ENCODE measurements at places on chromosomes 7 and 10.

- no peak for DNase-seq
Measured at GRCh38 chr7:35755711-35756110, 45.1 kb upstream of the SEPTIN7 start.

DNA sequence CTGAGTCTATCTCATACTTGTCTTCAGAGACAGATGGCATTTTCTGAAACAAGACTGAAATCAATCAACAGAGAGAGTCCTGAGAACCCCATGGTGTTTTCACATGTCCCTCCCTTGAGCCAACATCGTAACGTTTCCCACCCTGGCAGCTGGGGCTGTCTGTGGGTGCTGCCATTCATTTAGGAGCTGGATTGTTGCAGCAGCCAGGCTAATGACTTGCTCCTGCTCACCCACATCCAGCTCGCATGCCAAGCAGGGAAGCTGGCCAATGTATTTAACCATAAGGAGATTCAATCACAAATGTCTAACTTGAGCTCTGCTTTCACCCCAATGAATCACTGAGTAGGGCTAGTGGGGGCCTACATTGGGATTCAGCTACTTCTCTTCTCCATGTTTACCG is 146.1 kb downstream of the ADRA2A start:
- no peak for DNase-seq

DNA sequence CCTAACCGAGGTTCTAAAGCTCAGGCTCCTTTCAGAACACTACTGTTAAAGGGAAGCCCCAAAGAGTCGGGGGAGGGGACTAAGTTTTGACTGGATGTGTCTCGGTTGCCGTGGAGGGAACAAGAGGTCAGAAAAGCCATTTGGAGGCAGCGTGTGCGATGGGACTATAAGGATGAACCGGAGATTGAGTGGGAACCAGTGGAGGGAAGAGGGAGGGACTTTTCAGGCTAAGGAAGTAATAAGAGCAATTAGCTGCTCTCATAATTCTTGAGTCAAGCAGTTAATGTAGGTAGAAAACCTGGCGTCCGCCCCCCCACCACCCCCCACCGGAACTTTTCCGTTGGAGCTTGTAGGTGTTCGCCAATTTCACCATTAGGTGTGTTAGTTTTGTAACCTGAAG is 491 bp upstream of the AKAP9 start:
- no peak for DNase-seq

GRCh38 chr10:100043796-100044195 is 34.0 kb upstream of the DNMBP start:
- DNase-seq = no peak

GRCh38 chr10:100183481-100183880 is 2.3 kb downstream of the ERLIN1 start:
- DNase-seq = no peak

DNA sequence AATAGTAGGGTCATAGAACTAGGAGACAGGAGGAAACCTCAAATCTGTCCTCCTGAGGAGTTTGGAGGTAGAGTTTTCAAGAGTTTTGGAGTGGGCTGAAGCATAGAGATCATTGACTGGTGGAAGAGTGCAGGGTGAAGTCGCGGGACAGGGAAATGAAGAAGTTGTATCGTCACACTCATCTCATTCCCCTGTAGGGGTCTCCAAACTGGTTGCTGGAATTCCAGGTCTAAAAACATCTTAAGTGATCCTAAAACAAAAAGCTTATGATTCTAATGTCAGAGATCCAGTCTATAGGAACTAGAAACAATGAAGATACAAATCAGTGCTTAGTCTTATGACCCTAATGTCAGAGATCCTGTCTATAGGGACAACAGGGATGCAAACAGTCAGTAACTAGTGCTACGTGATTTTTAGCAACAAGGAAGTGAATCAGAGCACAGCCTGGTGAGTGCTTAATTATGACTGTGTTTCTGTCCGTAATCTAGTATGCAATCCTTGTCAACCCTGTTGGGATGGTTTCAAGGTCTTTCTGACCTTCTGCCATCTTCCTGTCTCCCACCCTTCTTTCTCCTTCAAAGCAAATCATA is 139.4 kb downstream of the SKIDA1 start:
- DNase-seq = no peak

GRCh38 chr7:75725306-75725705 is 13.4 kb downstream of the HIP1 start:
- DNase-seq = no peak

DNA sequence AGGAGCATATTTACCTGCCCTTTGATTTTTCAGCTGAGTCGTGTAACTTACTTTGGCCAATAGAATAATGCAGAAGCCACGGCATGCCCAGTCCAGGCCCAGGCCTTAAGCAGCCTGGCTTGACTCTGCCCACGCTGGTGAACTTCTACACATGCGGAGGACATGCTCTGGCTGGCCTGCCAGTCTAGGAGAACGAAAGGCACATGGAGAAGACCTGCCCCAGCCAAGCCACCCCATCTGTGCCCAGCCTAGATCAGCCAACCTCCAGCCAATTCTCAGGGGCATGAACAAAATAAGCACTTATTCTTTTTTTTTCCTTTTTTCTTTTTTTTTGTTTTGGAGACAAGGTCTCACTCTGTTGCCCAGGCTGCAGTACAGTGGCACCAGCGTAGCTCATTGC is 112.7 kb upstream of the NANOS1 start:
- DNase-seq = no peak

- DNase-seq = no peak
Measured at GRCh38 chr7:69764147-69764546, 165.9 kb downstream of the AUTS2 start.

DNA sequence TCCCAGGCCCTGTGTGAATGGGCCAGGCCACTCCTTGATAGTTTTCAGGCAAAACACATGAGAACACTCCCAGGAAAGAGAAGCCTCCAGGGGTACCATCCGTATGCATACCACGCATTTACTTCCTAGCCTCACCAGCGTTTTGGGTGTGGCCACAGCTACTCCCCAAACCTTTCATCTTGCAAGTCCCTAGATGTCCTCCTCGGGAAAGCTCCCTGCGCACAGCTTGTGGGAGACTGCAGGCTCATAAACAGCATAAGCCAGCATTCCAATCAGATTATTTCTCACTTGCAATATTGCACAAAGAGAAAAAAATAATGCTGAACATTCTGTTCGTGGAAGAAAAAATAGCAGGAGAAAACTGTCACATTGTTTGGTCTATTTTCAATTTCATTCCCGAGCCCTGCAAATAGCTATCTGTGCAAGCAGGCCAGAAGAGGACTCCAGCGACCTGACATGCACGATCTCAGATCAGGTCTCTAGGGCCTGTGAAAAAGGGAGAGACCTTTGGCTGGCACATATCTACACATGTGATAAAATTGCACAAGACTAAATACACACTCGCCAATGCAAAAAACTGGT is 175.6 kb downstream of the PLXNA4 start:
- DNase-seq = no peak

DNA sequence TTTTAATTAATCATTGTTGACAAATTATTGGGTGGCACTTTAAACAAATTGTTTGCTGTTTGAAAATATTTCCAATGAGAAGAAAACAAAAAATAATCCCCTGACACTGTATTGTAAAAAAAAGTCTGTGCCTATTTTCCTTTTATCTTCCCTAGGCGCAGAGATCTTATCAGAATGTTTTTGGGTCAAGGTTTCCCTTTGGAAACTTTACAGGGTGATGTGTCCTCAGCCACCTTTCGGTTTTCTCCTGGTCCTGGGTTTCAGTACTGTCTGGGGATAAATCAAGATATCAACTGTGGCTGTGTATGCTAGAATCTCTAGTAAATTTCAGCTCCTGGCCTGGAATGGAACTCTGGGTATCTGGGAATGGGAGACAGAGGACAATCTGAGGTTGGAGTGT is 1.4 kb downstream of the ZNF107 start:
- DNase-seq = no peak

DNA sequence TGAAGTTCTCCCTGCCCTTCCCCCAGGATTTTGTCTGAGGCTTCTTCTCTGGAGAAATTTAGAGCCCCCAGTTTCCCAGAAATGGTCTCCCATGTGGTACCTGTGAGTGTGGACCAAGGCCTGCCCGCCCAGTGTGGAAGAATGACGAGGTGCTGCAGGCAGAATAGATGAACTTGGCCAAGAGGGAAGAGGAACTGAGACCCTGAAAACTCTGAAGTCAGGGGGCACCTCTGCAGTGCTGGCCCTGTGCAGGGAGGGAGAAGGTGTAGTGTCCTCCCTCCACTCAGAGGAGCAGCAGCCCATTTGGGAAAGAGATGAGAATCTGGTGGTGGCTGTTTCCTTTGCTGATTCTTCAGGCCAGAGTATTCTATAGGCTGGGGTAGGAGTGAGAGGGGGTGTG is 115.2 kb upstream of the PCGF5 start:
- no peak for DNase-seq

DNA sequence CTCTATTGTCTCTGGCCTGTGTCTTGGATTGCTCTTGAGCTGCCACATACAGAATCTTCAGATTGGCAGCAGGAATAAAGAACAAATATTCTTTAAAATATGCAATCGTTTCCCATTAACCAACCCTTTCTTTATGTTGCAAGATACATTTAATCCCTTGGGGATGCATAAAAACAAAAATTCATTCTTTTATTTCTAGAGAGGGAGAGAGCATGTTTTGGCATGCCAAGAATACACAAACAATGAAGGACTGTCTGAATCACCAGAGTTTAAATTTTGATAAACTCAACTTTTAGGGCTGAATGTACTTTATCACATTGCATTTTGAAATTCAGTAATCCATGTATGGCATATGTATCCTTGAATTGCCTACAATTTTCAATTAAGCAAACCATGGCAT is 154.3 kb upstream of the SEMA3D start:
- no peak for DNase-seq

- DNase-seq = no peak
Measured at GRCh38 chr10:98254234-98254974, 13.6 kb downstream of the LOXL4 start.

- no peak for DNase-seq
Measured at GRCh38 chr7:522071-522950, 2.7 kb upstream of the PDGFA start.

GRCh38 chr7:131328377-131329175 is 900 bp downstream of the MKLN1 start:
- DNase-seq = no peak

- DNase-seq = no peak
Measured at GRCh38 chr10:87500646-87501048, 4.0 kb upstream of the MINPP1 start.

DNA sequence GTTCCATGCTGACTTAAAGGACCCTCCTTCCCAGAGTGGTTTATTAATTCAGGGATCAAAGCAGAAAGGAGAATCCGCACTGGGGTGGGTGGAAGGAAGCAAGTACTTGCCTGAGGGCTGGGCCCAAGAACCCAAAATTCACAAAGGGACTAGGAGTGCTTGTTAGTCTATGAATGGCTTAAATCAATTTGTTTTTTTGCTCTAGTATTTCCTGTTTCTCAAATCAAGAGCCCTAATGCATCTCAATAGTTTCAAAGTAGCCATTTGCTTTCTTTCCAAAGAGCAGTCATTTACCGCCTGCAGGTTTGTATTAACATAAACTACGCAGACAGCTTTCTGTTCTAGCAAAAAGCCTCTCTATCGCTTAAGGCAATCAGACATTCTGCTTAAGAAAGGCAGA is 44.2 kb upstream of the SLC35G1 start:
- no peak for DNase-seq

DNA sequence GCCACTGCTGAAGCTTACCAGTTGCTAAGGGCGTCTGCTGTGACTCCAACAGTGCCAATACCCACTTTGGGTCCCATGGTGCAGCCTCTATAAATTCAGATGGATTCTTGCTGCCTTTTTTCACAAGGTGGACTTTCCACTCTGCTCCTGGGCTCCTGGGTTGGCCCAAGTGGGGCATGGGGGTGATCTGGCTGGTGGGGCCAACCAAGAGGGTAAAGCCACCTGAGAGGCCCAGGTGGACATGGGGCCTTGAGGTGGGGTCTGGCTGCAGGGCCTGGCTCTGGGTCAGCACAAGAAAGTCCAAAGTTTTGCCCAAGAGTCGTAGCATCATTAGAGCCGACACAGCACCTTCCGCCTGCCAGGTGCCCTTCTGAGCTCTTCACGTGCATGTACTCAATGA is 105.2 kb upstream of the KDM7A start:
- DNase-seq = no peak

Data from stimulated activated CD4-positive, alpha-beta T cell treated with anti-CD3 and anti-CD28 coated beads, Interleukin-1b, Interleukin-23, amount 100 ng/mL, for 1 hour (primary cell).